Vagina (tissue), 2 donors: ENCODE measurements at places on chromosomes 11 and 22.

- no peak for DNase-seq
Observed at GRCh38 chr11:94910779-94911178, 62.6 kb downstream of the CWC15 start.

- no peak for DNase-seq
Observed at GRCh38 chr11:116976941-116977570, 121.2 kb downstream of the SIK3 start.

- no peak for DNase-seq
Observed at GRCh38 chr22:17303441-17303839, 65.8 kb upstream of the CECR2 start.

- no peak for DNase-seq
Observed at GRCh38 chr11:61472282-61472681, 36.3 kb upstream of the LRRC10B start.

DNA sequence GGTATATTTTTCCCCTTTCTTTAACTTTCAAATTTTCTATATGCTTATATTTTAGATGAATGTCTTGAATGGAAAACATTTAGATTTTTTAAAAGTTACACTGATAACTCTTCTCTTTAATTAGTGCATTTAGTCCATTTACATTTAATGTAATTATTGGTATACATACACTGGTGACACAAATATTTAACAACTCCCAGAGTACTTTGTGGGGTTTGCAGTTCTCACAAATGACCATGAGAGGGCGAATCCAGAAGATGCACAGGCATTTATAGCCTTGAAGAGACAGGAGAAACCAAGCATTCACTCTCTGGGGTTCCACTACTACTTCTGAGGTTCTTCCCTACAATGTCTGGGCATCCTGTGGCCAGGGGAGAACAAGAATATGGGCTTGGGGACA, 125.1 kb downstream of the TIMP3 start:
- no peak for DNase-seq

DNA sequence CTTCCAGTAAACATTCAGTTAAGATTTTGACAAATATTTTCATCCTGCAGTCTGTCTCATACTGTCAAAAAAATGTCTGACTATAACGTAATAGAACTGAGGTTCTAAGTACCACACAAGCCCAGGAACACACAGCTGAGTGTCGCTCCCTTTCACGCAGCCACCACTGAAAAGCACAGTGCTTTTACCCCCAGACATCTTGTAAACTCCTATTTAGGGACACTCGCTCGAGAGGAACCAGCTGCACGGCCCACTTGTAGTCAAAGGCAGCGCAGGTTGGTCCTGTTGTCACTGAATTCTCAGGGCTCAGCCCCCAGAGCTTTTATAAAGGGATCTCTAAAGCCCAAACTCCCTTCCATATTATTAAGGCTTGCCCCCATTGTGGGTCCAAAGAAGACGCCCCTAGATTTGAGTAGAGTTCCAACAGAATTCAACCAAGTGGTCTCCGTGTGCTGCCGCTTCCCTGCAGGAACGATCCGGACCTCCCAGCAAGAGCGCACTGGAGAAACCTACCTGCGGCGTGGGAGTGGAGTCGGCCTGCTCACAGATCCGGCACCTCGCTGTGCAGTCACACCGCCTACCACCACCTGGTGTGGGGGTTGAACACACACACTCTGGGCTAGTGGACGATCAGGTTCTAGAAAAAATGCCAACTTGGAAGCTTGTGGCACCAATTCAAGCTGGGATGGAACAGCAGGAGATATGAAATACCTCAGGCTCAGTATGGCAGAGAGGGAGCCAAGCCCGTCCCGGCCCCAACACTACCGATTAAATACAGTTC, 23.4 kb downstream of the ASPHD2 start:
- no peak for DNase-seq

DNA sequence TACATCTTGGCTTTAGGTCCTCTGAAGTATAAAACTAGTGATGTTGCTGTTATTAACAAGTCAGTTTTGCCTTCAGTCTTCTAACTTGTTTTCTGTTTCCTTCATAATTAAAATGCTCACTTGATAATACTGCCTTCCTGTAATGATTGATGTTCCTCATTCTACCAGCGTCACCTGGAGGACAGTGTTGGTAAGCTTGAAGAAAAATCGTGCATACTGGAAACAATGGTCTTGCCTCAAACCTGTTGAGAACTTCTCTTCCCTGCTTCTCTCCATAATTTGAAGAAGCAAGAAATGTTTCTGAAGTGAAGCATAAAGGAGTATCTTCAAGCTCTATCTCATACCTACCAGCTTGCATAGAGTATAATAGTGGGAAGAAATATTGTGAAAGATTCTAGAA, 3.0 kb downstream of the YWHAH start:
- DNase-seq: no peak

GRCh38 chr11:124801014-124801413, 808 bp upstream of the MSANTD2 start:
- no peak for DNase-seq

DNA sequence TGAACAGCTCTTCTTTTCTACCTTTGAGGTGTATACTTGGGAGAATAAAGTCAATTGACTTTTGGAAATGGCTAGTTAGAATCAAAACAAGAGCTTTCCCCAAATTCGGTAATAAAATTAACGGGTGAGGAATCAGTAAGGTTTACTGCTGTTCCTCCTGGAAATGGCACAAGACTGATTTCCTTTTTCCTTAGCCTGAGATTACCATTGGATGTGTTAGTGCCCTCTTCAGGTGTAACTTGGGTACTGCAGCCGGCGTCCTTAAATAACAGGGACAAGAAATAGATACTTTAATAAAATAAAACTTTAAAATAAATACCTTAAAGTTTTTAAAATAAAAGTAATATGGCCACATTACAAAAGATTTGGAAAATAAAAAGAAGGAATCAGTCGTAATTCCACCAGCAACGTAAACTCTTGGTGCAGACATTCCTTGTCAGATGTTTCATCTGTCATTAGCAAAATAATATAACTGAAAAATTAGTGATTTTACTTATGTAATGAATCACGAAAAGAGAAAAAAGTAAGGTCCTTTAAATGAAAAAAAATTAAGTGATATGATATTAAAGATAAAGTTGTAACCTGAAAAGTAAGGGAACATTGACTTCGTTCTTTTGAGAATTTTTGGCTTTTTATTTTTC, 29.7 kb downstream of the ZFTA start:
- no peak for DNase-seq

DNA sequence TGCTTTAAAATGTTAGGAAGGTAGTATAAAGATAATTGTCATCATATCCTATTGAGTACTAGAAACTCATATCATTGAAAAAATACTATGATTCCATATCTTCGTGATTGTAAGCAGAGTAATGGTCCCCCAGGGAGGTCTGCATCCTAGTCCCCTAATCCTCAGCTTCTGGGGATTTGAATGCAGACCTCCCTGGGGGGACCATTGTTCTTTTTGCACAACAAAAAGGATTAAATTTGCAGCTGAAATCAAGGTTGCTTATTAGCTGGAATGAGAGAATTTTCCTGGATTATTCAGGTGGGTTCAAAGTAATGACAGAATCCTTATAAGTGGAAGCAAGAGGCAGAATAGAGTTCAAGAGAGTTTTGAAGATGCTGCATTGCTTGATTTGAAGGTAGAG, 26.1 kb upstream of the MS4A6A start:
- no peak for DNase-seq

DNA sequence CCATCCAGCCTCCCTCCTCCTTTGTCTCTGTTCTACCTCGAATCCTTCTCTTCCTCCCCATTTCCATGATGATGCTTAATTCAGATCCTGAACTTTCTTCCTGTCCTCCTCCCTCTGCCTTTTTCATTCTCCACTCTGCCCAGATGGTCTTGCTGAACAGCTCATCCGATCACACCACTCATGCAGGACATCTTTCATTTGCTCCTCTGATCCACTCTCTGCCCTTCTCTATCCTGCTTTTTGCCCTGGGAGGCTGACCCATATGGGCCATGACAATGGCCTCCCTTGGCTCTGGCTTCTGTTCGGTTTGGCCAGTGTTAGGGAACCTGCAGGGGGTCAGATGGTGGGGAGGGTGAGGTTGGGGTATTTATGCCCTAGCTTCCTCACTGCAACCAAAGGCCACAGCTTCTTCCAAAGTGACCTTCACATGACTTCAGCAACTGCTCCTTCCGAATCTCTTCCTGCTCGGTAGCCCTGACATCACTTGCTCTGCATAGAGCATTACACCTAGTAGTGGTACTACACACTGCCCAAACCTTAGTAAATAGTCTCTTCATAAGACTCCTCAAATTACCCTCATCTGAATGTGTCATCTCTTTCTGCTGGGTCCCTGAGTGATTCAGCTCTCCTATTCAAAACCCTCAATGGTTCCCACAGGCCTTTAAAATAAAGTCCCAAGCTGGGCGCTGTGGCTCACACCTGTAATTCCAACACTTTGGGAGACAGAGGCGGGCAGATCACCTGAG, 32.7 kb upstream of the MICAL2 start:
- DNase-seq: no peak

DNA sequence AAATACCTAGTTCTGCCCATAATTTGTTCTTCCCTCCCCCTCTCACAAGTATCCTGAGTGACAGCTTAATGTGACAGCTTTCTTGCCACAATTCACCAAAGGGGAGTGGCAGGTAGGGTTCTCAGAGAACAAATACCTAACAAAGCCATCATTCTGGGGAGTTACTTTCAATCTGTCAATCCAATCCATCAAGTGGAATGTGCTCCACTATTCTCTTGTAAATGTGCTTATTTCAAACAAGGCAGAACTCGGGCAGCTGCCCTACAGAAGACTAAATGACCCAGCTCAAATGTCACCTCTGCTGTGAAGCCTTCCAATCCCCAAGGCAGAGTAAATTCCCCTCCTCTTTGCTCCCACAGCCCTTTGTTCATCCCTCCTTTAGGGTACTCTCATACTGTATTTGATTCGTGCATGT, 27.8 kb downstream of the LGR4 start:
- DNase-seq: no peak

- no peak for DNase-seq
Observed at GRCh38 chr11:95149651-95150364, 60.2 kb downstream of the ENDOD1 start.

- peak; percentile 42 for DNase-seq
Observed at GRCh38 chr22:49244466-49245420, 582.9 kb downstream of the BRD1 start.

- no peak for DNase-seq
Observed at GRCh38 chr11:72234514-72234830, 9.5 kb downstream of the PHOX2A start.

DNA sequence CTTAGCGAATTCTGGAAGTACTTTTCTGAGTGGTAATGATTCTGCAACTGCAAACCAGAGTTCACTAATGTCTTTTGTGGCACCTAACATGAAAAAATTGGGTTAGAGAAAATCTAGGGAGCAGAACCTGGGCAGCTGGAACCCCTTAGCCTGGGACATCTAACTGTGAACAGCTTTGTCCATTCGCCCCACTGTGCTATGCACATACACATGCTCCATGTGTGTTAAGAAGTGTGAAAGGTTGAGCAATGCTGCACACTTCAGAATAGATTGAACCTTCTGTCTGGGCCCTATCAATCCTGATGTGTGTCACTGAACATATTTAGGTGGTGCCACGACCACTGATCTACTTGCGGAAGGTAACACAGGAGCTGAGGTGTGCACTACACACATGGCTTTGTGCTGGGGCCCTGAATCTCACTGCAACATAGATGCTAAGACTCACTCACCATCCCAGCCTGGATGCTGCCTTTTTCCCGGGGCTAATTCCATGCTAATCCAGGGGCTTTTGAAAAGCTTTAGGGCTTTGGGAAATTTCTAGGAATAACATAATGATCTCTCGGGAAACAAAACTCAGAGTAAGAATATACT, 976.2 kb downstream of the NTM start:
- DNase-seq: no peak

- DNase-seq: no peak
Observed at GRCh38 chr11:129451524-129451923, 75.9 kb downstream of the BARX2 start.

DNA sequence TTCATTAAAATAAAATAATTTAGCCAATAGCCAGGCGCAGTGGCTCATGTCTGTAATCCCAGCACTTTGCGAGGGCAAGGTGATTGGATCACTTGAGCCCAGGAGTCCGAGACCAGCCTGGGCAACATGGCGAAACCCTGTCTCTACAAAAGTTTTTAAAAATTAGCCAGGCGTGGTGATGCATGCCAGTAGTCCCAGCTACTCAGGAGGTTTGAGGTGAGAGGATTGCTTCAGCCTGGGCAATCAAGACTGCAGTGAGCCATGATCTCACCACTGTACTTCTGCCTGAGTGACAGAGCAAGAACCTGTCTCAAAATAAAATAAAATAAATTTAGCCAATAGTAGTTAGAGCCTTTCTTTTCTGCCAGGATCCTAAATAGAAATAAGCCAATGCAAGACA, 12.2 kb downstream of the HPS5 start:
- no peak for DNase-seq

DNA sequence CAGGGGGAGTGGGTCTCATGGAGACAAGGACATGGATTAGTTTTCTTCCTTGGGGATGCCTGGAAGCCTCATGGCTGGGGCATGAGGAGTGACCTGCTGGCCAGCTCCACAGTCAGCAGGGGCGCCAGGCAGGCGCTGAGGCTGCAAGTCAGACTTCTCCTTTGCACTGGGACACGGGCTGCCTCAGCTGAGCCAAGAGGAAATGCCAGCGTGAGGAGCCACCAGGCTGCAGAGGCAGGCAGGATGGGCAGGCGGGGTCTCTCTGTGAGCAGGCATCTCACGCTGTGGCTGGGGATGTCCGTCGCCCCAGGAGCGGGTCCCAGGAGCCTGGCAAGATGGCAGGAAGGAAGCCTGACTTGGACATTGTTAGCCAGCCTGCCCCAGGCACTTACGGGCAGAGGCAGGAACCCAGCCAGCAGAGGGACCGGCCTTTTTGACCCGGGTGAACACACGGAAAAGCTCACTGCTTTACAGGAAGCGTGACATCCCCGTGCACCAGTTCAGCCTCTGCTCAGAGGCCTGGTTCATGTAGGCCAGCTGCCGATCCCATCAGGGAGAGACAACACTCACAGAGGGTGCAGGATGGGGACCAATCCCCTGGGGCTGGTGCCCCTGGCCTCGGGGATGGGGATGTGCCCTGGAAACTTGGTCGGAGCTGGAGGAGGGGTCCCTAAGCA, 10.2 kb downstream of the GNB1L start:
- no peak for DNase-seq

- DNase-seq: no peak
Observed at GRCh38 chr22:27462190-27462589, 339.4 kb downstream of the MN1 start.

DNA sequence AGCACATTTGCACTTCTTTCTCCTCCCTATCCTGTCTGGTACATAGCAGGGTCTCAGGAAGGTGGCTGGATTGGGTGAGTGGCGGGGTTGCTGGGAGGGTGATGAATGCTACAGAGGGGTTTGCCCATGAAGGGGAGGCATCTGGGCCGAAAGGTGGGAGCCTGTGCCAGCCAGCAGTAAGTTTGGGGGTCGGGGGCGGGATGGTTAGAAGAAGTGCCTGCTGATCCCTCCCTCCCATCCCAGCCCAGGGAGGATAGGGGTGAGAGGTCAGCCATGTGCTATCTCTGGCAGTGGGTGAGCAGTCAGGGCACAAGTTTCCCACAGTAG, 2.8 kb downstream of the CD82 start:
- DNase-seq: no peak
